ENCODE measurements at places on chromosomes 2 and 18.

GRCh38 chr2:100320547-100321178, 1.6 kb downstream of the LONRF2 start:
- no peak for DNase-seq

GRCh38 chr2:174217869-174218268, 30.5 kb downstream of the OLA1 start:
- DNase-seq: no peak

- DNase-seq: no peak
Observed at GRCh38 chr2:65265671-65266045, 38.0 kb downstream of the ACTR2 start.

DNA sequence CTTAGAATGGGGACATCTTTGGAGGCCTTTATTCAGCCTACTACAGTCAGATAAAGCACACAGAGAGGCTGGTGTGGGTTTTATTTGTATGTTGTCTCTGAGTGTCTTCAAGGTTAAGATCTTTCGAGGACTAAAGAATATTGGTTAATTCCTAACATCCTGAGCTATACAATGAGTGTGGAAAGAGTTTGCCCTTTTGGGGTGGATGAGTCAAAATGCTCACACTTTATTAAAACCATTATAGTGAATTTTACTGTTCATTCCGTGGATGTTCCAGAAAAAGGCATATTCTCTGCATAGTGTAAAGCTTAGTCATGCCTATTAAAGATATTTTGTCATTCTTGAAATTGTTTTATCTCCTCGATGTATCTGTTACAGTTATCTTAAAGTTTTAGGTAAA, 29.1 kb upstream of the SLC38A11 start:
- DNase-seq: no peak

GRCh38 chr2:20877960-20878359, 55.1 kb upstream of the LDAH start:
- no peak for DNase-seq

DNA sequence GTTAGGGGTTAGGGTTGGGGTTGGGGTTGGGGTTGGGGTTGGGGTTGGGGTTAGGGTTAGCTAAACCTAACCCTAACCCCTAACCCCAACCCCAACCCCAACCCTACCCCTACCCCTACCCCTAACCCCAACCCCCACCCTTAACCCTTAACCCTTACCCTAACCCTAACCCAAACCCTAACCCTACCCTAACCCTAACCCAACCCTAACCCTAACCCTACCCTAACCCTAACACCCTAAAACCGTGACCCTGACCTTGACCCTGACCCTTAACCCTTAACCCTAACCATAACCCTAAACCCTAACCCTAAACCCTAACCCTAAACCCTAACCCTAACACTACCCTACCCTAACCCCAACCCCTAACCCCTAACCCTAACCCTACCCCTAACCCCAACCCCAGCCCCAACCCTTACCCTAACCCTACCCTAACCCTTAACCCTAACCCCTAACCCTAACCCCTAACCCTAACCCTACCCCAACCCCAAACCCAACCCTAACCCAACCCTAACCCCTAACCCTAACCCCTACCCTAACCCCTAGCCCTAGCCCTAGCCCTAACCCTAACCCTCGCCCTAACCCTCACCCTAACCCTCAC, 24.1 kb upstream of the RABL2A start:
- no peak for DNase-seq

GRCh38 chr2:62996534-62997186, 54.0 kb upstream of the OTX1 start:
- no peak for DNase-seq

GRCh38 chr2:166239548-166239947, 111.7 kb upstream of the SCN1A start:
- DNase-seq: no peak
